ENCODE measurements at places on chromosomes 3 and 15.

- DNase-seq: no peak
Measured at GRCh38 chr3:48788544-48789162, 59.0 kb downstream of the PRKAR2A start.

DNA sequence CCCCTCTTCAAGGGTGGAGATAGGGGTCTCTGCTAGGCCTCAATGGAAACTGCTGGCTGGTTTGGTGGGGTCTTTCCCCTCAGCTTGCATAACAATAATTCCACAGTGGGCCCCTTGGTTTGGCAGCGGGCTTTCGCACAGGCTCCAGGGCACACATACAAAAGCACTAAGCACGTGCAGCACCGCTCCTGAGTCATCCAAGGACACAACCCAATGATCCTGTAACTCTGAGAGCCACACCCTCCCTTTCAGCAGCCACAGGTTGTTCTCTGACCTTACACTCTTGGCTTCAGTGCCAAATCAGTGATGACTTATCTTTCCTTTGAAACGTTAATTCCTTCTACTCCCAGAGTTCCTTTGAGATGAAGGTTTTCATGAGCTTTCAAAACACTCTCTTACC is 41.7 kb downstream of the DAPK2 start:
- no peak for DNase-seq

- no peak for DNase-seq
Measured at GRCh38 chr3:46209746-46210470, 1.8 kb upstream of the CCR1 start.

DNA sequence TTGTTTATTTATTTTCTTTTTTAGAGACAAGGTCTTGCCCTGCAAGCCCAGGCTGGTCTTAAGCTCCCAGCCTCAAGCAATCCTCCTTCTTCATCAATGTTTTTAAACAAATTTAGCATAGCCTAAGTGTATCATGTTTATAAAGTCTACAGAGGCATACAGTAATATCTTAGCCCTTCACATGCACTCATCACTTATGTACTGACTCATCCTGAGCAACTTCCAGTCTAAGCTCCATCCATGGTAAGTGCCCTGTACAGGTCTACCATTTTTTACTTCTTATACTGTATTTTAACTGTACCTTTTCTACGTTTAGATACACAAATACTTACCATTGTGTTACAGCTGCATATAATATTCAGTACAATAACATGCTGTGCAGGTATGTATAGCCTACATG is 860.0 kb downstream of the FHIT start:
- no peak for DNase-seq

DNA sequence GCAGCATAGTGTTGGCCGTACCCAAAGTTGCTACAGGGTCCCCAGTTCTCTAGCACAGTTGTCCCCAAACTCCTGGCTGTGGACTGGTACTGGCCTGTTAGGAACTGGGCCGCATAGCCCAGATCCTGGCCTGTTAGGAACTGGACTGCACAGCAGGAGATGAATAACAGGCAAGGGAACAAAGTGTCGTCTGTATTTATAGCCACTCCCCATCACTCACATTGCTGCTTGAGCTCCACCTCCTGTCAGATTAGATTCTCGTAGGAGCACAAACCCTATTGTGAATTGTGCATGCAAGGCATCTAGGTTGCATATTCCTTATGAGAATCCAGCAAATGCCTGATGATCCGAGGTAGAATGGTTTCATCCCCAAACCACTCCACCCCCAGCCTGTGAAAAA is 604.0 kb upstream of the LMCD1 start:
- DNase-seq: no peak

- DNase-seq: peak; percentile 39
Measured at GRCh38 chr15:23642413-23643044, 5.1 kb downstream of the MAGEL2 start.

DNA sequence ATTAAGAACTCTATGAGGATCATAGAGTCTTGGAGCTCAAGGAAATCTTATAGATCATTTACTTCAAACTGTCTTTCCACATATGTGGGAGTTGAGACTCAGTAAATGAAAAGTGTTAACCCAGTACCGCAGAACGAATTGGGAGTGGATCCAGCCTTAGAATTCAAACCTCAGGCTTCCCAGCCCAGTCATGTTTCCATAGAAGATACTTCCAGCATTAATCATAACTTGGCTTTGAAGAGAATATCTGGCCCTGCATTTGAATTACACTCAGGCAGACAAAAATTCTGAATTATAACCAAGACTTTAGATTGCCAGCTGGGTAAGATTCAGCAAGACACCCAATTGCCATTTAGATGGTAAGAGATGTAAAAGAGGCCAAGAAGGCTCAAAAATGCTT is 972.0 kb downstream of the TUSC7 start:
- DNase-seq: no peak

- DNase-seq: peak; percentile 47
Measured at GRCh38 chr15:60003243-60004008, 685 bp upstream of the FOXB1 start.

DNA sequence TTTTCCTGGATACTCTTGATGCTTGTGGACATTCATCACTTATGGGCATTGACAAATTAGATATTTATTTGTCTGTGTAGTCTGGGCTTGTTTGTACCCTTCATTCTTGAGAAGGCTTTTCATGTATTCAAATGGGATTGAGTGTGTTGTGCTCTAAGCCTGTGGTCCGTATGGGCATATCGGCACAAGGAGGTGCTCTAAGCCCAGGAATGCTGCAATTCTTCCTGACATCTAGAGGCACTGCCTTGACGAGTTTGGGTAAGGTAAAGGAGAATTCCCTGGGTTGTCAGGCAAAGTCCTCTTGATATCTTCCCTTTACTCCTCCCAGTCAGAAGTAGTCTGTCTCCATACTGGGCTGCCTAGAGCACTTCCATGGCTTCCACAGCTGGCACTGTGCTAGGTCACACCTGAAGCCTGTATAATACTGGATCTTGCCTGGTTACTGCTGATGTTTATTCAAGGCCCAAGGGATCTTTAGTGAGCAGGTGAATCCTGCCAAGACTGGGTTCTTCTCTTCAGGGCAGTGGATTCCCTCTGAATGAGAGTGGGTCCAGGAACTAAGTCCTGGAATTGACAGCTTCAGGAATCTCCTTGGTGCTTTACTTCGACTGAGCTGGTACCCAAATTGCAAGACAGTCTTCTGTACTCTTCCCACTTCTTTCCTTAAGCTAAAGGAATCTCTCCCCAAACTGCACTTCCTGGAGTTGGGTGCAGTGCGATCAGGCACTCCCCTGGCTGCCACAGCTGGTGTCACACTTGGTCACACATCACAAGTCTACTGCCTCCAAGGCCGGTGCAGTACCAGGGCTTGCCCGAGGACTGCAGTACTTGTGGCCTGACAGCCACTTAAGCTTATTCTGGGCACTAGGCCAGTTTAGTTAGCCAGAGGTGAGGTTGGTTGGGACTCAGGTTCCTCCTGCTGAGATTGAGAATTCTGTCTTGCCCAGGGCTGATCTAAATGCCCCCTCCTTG is 46.0 kb downstream of the GALK2 start:
- DNase-seq: no peak

- no peak for DNase-seq
Measured at GRCh38 chr3:71244826-71245488, 338.6 kb downstream of the FOXP1 start.

- DNase-seq: no peak
Measured at GRCh38 chr3:36197151-36197550, 183.2 kb upstream of the STAC start.

DNA sequence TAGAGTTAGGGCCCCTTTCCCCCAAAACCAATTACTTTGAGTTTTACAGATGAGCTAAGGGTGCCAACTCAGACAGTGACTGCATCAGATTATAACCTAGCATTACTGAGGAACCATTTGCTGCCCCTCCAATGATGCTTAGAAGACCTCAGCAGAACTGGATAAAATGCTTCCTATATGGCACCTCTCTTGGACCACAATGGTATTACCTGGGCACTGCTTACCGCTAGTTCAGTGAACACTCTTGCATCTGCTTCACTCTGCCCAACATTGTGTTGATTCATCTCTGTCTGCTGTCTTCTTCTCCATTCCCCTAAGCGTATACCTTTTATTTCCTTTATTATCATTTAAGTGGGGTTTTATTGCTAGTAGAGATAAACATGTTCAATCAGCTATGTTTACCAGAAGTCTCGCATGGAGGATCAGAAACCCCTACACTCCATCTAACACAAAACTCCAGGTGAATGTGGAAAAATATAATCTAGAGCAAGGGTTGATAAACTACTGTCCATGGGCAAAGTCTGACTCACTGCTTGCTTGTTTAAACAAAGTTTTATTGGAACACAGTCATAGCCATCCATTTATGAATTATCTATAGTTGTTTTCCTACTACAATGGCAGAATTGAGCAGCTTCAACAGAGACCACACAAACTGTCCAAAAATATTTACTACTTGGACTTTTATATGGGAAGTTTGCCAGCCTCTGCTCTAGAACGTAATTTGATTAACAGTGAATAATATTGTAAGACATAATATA is 100.2 kb upstream of the PTX3 start:
- DNase-seq: no peak

GRCh38 chr3:111534701-111535100 is 7.3 kb upstream of the CD96 start:
- no peak for DNase-seq

DNA sequence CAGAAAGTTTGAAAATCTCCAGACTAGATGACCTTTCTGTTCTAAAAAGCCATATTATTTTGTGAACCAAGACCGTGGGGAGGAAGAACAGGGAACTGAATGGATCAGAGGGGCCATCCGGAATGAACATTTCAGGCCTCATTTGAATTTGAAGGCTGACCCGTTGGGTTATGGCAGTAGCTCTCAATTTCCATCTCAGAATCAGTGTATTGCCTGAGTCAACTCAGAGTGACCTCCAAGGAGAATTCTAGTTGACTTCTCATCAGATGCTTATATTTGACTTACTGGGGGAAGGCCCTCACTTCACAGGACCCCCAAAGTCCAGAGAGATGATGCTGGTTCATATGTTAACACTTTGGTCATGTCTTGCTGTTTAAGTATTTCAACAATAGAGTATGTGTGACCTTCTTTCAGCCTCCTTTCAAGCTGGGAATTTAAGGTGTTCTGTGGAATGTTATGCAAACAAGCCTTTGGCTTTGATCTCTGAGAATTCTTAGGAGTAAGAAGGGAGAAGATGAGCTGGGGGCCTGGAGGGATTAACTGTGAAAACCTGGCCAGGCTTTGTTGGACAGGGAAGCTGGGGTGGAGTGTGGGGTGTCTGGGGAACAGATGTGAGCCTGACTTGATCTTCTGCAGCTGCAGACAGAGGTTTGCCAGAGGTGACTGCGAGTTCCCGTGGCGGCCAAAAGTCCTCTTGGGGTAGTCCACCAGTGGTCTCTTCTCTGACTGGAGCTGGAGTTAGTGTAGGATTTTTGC is 111.2 kb upstream of the RGMA start:
- DNase-seq: no peak

DNA sequence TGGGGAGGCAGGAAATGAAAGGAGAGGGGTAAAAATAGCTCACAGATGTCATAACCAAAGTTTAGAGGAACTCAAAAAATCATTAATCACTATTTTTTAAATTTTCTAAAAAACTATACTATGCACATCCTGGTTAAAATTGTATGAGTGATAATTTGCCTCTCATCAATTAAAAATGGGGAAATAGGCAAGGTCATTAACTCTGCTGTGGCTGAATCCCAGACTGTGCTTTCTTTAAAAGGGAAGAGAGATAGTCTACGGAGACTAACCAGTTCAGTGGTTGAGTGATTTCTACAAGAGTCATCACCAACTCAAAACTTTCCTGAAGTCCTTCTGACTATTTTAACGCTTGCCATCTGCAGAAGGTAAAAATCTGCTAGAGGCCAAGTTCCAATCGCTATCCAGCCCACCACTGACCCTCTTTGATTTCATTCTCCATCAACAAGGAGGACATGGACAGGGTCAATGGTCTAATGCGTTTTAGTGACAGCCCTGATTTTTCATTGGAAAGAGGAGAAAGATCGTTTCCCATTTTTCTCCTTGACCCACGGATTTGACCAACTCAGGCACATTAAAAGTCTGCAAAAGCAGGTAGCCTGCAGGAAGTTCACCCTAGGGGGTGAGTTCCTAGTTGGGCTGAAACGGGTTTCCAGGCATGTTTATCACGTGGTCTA is 850 bp downstream of the SUCLG2 start:
- no peak for DNase-seq

DNA sequence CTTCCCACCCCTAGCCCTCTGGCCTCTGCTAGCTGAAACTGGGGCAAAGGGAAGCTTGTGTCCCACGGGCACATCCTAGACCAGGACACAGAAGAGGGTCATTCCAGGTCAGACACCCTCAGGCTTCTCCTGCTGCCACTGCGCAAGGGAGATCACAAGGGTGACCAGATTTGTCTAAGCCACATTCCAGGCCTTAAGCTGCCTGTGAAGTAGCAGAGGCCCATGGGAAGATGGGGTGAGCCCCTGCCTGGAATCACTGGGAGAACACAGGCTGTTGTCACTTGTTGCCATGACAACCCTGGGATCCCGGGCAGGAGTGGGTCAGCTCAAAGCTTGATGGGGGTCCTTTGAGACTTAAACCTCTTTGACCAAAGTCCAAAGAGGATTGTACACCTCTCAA is 10.8 kb downstream of the STRA6 start:
- no peak for DNase-seq

GRCh38 chr3:161355508-161355907 is 15.8 kb downstream of the SPTSSB start:
- DNase-seq: no peak

DNA sequence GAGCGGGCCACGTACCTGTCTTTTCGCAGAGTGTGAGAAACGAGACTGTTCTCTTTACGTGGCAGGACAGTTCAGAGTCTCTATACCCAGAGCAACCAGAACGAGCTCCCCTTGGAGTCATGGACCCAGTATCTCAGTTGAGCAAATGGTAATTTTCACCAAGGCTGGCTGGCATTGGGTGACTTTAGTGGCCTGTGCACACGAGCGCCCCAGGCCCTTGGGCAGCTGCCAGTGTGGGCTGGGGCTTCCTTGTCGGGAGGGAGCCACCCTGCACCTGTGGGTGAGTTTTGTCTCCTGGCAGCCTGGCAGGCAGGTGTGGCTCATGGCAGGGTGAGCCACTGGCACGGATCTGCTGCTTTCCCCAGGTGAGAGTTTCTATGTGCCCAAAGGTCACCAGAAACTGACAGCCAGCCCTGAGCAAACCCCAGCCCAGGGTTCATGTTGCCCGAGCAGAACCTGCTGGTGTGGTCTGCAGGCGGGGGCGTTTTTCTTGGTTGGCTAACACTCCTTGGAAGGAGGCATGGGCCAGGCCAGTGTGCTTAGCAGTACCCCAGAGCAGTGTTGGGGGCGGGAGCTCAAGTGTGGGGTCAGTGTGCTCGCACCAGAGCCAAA is 135.0 kb downstream of the TJP1 start:
- DNase-seq: no peak

All from CD4-positive, alpha-beta T cell (primary cell).